Tibial artery (tissue), 4 donors: ENCODE measurements at places on chromosomes 7 and 10.

DNA sequence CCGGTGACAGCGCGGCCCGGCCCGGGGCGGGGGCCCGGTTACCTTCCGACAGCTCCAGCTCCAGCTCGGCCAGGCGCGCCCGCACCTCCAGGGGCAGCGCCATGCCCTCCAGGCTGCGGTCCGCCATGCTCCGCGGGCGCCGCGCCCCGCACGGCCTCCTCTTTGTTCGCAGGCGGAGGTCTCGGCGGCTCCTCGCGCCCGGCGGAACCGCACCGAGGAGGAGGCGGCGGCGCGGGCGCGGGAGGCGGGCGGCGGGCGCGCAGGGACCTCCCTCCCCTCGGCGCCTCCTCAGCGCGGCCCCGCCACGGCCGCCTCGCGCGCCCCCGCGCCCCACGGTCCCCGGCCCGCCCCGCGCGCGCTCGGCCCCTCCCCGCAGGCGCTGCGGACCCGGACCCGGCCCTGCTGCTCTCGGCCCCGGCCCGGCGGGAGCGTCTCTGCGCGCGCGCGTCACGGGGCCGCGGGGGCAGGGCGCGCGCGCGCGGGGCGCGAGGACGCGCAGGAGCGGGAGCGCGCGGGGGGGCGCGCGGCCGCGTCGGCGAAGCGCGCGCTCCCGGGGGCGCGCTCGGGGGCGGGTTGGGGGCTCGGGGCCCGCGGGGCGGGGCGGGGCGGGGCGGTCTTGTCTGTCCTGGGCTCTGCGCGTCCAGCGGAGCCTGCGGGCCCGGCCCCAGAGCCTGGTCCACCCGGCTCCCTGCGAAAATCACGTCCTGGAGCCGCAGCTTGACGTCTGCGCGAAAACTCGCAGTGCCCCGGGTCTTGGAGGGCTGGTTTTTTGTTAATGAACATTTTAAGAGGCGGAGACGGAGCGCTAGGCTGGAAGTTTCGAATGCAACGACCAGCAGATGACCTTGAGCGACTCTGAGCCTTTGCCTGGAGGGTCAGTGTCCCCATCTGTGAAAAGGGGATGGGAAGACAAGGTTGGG is at the start of gene DIP2C:
DIP2C (minus strand) TSS at position 217 of the 920 bp plus-strand sequence; CDS start at position 127, 90 bp downstream.
- peak; percentile 56 for DNase-seq

GRCh38 chr7:130877991-130878305 is 143.9 kb upstream of the KLF14 start:
- no peak for DNase-seq

- peak; percentile 48 for DNase-seq
Measured at GRCh38 chr7:158829021-158829341, 328 bp downstream of the ESYT2 start.

DNA sequence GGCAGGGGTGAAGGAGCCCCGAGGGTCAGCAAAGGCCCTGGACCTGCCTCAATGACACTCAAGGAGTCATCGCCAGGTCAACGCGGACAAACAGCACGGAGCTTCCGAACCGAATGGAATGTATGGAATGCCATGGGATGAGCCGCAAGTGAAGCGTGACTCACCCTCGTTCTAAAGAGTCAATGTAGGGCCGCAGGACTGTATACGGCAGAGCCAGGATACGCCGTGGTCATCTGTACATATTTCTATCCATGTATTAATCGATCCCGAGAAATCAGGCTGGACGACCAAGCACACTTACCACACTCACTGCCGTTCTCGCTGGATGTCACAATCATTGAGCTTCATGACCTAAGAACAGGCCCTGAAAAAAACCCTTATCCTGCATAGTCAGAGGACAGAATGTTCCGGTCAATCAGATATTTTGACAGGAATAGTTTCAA is 4.3 kb downstream of the SNX8 start:
- no peak for DNase-seq

- no peak for DNase-seq
Measured at GRCh38 chr7:41306486-41306885, 396.4 kb downstream of the INHBA start.

DNA sequence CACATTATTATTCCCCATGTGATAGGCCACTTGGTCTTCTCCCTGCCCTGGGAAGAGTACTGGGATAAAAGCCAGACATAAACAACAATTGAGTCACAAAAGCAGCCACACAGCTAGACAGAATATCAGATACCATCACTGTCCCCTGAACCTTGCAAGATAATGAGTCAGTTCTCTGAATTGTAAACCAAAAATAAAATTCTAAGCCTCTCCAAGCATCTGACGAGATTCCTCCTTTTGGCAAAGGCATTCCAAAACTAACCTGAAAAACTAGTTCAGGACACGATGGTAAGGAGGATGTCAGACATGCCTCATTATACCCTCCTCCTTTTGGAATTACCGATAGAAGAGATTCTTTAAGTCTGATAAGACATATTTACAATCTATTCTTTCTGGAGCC is 450.7 kb downstream of the HTR7 start:
- DNase-seq: no peak

- no peak for DNase-seq
Measured at GRCh38 chr7:123533929-123534382, 439 bp downstream of the IQUB start.

- DNase-seq: no peak
Measured at GRCh38 chr7:28291559-28291958, 111.0 kb upstream of the JAZF1 start.

DNA sequence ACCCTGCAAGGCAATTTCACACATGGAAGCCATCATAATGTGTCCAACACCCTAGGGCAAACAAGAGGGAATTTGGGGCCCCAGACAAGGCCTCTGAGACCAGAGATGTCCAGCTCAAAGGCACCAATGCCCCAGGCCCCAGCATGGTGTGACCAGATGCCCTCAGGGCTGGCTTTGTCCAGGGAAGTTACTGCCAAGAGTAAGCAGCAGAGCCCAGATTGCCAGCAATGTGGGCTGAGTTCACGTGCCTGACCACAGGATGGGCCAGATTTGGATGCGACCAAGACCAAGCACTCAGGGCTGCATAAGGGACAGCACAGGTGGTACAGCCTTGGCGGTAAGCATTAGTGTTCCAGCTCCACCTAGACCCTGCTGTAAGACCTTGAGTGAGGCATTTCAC is 12.7 kb downstream of the MYOF start:
- DNase-seq: no peak
